ENCODE measurements at places on chromosomes 1 and 21.

- DNase-seq: no peak
Observed at GRCh38 chr1:204461331-204462228, 33.0 kb downstream of the PIK3C2B start.

GRCh38 chr1:164716992-164717703, 158.2 kb downstream of the PBX1 start:
- DNase-seq: no peak

DNA sequence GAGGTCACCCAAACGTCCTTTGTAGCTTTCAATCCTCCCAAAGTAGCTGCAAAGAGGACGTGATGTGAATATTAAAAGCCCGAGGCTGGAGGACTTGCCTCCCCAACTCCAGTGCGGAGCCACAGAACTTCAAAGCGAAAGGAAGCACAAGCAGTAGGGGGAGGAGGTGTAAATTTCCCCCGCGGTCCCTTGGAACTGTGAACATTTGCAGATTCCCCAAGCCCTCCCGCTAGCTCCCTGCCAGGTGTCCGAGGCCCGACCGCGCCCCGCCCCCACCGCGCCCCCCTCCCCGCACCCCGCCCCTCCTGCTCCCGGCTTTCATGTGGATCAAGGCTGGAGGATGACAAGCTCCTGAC, 41.5 kb upstream of the HAO2 start:
- peak; percentile 15 for DNase-seq

DNA sequence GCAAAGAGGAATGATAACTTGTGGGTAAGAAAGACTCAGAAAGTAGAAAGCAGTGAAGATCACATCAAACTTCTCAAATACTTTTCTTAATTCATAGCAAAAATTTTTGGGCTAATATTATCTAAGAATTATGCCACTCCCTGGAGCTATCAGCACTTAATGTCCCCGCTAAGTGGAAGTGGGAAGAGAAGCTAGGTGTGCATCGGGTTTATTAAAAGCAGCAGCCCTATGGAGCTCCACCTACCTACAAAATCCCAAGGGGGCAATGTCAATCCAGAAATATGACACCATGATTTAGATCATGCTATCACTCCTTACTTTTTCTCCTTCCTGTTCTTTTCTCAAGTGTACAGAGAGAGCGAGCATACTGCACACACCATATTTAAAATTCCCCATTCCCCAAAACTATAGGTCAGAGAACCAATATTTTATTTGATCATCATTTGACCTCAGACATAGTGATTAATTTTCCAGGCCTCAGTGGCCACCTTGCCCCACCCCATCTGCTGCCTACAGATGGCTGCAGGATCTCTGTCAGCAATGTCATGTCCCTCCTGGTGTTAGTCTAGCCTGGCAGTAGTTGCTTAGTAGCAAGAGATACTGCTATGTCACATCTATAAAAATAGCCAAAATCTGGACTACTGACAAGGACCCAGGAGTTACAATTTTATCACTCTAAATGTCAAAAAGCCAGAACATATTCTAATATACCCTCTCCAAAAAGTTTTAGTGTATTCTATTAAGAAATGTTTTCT, 66.6 kb downstream of the MAP3K21 start:
- DNase-seq: no peak

DNA sequence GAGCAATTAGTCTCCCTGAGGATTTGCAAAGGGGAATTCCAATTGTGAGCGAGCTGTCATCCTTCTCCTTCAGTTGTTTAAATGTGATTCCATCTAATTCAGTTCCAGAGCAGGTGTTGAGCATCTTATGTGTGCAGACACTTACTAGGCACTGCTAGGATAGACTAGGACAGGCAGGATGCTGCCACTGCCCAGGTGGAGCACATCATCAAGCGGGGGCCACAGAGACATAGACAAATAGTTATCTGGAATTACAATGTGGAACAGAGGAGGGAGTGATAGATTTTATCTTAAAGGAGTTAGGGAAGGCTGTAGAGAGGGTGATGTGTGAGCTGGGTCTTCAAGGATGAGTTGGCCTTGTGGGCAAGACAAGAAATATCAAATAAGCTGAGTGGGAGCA, 55.9 kb downstream of the CDC7 start:
- peak; percentile 18 for DNase-seq

- no peak for DNase-seq
Observed at GRCh38 chr1:201384406-201384782, 6.9 kb upstream of the TNNT2 start.

GRCh38 chr1:93821423-93822144, 57.4 kb downstream of the DNTTIP2 start:
- no peak for DNase-seq

- DNase-seq: no peak
Observed at GRCh38 chr21:40671716-40672115, 175.2 kb downstream of the DSCAM start.

DNA sequence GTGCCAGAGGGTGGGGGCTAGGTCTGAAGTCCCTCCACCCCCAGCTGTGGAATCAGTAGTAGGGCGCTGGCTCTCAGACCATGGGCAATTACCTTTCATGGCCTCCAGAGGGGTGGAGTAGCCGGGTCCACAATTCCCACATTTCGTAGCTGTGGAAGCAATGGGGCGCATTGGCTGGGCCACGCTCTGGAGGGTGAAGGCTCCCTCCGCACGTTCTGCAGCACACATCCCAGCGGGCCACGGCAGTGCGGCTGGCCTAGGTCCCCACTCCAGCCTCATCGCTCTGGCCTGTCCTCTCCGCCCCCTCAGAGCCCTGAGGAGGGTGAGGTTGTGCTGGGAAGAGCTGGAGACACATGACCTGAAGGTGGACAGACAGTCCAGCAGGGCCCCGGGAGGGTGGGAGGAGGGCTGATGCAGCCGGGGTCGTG, 2.9 kb downstream of the SELENBP1 start:
- no peak for DNase-seq

GRCh38 chr1:205914730-205915129, 28.5 kb downstream of the SLC26A9 start:
- DNase-seq: no peak

DNA sequence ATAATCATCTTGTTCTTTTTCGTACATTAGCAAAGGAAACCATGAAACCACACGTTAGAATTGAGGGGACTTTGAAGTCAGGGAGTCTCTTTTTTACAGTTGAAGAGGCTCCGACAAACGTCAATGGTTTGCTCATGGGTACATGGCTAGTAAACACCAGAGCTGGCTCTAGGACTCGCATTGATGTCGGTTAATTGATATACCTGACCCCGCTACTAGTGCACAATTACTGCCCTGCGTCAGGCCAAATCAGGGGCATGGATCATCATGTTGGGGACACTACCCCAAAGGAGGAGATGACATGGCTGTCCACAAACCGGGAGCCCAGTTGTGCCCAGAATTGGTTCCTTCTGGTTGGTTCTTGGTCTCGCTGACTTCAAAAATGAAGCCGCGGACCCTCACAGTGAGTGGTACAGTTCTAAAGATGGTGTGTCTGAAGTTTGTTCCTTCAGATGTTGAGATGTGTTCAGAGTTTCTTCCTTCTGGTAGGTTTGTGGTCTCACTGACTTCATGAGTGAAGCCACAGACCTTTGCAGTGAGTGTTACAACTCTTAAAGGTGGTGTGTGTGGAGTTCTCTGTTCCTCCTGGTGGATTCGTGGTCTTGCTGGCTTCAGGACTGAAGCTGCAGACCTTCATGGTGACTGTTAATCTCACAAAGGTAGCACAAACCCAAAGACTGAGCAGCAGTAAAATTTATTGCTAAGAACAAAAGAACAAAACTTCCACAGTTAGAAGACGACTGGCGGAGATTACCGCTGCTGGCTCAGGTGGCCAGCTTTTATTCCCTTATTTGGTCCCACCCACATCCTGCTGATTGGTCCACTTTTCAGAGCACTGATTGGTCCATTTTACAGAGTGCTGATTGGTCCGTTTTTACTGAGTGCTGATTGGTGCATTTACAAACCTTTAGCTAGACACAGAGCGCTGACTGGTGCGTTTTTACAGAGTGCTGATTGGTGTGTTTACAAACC, 126.9 kb upstream of the ERRFI1 start:
- peak; percentile 56 for DNase-seq

- DNase-seq: no peak
Observed at GRCh38 chr1:14500041-14500440, 98.4 kb upstream of the KAZN start.

- no peak for DNase-seq
Observed at GRCh38 chr1:6298940-6299465, 38.1 kb upstream of the GPR153 start.

DNA sequence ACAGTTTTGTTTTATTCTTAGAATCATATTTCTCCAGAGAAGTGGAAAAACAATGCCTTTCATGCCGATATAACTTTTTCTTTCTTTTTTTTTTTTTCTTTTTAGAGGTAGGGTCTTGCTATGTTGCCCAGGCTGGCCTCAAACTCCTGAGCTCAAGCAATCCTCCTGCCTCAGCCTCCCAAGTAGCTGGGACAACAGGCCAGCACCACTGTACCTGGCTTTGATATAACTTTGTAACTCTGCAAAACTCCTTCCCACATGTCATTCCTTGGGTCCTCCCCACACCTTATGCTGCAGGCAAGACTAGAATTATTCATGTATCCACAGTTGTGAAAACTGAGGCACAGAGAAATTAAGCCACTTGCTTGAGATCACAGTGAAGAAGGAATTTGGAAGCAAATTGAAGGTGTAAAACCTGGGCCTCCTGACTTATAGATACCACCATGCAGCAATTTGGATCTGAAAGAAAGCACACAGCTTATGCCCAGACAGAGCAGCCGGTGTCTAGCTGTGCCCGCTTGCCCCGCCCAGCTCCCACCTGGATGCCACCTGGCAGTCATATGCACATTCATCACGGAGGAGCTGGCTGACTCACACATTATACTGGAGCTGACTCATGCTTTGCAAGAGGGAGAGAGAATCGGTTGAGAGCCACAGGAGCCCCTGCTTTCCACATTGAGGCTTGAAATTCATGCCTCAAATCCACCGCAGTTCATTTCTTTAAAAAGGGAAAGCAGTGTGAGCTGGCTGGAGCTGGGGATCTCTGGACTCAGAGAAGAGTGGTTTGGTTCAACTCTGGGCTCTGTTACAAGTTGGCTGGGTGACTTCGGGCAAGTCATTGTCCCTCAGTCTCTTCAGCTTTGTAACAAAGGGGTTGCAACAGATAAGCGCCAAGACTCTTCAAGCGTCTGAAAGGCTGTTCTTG, 8.3 kb upstream of the SLC2A1 start:
- DNase-seq: peak; percentile 21

DNA sequence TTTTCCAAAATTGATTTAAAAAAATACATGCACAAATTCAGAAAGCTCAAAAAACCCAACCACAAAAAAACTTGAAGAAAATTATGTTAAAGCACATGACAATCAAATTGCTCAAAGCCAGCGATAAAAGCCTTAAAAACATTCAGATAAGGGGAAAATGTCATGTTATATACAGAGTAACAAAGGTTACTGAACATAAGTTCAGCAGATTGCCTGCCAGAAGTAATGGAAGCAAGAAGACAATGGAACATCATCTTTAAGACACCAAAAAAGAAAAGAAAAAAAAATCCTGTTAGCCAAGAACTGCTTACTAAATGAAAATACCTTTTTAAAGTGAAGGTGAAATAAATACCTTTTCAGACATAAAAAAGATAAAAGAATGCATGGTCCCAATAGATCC, 147.2 kb upstream of the SGIP1 start:
- no peak for DNase-seq

DNA sequence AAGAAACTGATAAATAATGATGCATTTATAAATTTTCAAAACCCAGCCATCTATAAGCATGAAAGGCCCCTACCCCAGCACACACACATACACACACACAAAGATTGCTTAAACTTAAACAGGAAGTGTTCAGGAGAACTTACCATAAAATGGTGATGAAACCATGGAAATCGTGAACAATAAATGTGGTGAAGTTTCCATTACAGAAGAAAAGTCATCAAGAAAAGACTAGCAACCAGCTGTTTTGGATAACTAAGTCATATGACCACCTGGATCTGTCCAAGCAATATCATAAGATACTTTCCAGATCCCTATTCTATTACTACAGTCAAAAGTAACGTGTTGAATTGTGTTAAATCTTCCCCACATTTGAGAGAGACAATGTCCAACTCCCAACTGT, 24.1 kb downstream of the RGS5 start:
- DNase-seq: no peak

- no peak for DNase-seq
Observed at GRCh38 chr1:200892958-200893357, 1.7 kb upstream of the INAVA start.

DNA sequence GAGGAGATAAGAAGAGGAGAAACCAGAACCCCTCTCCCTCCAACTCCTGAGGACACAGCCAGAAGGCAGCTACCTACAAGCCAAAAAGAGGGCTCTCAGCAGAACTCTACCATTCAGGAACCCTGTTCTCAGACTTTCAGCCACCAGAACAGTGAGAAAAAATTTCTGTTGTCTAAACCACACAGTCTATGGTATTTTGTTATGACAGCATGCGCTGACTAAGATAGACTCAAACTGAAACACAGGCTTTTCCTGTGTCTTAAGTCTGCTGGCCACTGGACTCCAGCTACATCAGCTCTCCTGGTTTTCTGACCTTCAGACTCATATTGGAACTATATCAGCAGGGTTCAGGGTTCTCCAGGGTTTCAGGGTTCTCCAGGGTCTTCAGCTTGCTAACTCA, 126.5 kb upstream of the TNFSF4 start:
- DNase-seq: peak; percentile 10

GRCh38 chr1:112247961-112248360, 148.1 kb upstream of the CTTNBP2NL start:
- DNase-seq: no peak

DNA sequence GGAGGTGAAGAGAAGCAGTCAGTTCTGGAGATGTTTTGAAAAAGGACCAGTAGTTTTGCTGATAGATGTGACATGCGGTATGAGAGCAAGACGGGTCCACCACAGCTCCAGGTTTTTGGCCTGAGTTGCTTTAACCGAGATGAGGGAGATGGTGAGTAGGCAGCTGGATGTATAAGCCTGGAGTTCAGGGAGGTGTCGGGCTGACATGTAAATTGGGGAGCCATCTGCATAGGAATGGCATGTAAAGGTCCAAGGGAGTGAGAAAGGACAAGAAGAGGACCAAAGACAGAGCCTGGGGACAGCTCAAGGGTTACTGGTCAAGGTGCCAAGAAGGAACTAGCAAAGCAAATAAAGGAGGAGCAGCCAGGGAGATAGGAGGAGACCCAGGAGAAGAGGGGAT, 503.7 kb downstream of the MATN1 start:
- no peak for DNase-seq

DNA sequence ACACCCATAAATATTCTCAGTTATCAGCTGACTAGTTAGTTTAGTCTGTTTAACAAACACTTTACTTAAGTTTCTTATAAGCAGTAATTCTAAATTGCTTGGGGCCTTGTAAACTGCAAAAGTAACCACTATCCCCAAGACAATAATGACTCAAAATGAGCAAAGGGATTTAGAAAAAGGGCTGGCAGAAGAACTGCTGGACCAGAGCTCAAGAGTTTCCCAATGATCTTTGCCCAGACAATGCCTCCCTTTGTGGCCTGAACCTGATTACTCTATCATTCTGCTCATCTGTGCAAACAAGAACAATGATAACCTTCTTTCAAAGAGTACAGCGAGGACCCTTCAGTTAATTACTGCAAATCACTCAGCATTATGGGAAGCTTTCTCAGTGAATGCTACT, 123.5 kb downstream of the TIAM1 start:
- DNase-seq: no peak

Data from activated naive CD4-positive, alpha-beta T cell treated with anti-CD3 and anti-CD28 coated beads for 36 hours (primary cell).